Kidney epithelial cell (primary cell): ENCODE measurements at places on chromosomes 13 and 19.
A peak's percentile ranks its signal among the peaks of the same experiment; 100 is the strongest.

DNA sequence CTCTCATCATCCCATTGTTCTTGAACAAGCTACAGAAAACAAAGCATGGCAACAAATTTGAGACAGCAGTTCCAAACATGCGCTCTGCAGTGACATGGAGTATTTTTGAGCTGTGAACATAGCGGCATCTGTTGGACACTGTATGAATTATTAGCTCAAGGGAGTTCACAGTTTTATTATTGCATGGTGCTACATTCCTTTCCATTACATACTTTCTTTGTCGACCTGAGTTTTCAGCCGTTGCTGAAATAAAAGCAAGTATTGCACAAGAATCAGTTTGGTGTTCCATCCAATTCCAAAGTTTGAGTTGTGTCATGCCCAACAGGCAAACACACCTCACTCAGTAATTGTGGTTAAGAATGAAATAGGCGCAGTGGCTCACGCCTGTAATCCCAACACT is 30.1 kb upstream of the METTL21C start:
- no peak for DNase-seq

DNA sequence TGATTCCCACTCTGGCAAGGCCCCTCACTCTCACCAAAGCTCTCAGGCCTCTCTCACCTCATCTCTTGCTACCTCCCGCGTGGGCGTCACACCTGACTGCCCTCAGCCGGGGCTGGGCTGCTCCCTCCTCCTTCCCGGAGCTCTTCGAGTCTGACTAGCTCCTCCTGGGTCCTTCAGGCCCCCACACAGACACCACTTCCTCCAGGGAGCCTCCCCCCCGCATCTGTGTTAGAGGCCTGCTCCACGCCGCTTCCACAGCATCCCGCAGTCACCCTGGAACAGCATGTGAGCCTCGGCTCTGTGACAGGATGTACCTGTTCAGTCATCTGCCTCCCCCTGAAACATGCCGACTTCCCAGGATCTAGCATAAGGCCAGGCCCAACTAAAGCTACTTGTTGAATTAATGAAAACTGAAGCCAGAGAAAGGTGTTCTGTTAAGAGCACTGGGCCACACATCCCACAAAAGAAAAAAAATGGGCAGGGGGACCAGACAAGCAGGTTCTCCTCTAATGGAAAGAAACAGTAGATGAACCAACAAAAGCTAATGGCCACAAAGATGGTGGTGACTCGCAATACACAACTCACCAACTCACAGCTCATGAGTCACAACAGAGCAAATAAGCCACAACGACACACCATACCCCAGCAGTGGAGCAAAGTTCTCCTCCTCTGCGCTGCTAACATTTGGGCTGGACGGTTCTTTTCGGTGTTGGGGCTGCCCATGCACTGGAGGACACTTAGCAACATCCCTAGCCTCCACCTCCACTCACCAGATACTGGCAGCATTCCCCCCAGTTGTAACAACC is 3.0 kb downstream of the PPP6R1 start:
- no peak for DNase-seq

DNA sequence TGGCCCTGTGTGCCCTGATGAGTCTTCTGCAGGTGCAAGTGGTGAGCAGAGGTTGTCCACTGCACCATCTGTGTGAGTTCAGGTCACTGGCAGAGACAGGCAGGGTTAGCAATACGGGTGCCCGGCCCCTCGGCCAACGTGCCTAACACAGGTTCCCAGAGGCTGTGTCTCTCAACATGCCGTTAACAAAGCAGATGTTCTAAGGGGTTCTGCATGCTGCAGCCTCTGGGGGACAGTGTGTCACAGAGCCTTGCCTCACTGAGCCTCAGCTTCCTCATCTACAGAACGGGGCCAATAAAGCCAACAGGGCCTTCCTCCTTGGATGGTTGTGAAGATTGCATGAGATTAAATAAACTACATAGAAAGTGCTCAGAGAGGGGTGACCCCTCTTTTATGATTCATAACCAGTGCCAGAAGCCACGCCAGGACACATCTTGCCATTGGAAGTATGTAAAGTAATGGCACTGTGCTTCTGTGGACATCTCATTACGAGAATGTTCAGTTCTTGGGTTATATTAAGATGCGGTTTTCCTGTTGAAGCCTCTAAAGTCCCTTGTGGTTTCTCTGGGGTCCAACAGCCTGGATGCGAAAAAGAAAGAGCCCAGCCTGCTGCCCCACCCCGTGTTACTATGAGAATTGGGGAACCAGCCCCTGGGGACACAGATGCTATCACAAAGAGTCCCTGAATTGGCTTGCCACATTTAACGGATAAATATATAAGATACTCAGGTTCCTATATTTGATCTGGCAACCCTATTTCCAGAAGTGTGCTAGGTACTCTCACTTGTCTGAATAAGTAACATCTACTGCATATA is 11.2 kb upstream of the ARHGEF18 start:
- no peak for DNase-seq

GRCh38 chr13:21048901-21049698 is 12.3 kb downstream of the LATS2 start:
- DNase-seq = no peak

DNA sequence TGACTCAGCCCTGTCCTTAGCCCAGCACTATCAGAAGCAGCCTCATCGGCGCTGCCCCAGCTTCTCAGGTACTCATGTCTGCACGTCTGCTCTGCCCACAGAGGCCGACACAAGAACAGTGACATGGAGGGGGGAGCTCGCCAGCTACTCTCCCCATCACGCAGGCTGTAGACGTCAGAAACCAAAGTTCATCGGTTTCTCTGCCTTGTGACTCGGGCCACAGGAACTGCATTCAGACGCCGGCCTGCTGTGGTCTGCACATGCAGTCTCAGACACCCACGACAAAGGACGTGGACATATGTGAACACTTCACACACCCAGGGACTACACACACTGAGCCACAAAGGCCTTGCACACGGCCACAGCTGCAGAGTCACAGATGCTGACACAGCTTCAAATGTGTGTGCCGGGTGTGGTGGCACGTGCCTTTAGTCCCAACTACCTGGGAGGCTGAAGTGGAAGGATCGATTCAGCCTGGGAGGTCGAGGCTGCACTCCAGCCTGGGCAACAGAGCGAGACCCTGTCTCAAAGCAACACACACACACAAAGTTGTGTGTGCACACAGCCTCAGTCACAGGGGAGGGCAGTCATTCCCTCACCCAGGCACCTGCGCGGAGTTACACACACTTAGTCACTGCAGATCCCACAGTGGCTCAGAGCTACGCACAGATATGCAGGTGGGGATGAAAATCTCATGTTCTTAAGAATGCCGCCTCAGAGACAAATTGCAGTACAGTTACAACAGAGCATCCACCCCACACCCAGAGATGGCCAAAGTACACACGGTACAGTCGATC is 4.9 kb upstream of the ZFP36 start:
- DNase-seq = peak; percentile 81

DNA sequence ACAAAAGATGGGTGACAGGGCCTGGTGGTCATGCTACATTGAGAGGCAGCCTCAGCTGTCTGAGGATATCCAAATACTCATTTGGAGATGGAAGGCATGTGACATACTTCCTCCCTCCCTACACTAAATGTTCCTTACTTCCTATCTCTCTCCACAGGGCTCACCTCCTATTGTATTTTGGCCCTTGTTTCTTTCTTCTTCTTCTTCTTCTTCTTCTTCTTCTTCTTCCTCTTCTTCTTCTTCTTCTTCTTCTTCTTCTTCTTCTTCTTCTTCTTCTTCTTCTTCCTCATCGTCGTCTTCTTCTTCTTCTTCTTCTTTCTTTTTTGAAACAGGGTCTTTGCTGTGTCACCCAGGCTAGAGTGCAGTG is 71.8 kb upstream of the POMP start:
- DNase-seq = no peak

DNA sequence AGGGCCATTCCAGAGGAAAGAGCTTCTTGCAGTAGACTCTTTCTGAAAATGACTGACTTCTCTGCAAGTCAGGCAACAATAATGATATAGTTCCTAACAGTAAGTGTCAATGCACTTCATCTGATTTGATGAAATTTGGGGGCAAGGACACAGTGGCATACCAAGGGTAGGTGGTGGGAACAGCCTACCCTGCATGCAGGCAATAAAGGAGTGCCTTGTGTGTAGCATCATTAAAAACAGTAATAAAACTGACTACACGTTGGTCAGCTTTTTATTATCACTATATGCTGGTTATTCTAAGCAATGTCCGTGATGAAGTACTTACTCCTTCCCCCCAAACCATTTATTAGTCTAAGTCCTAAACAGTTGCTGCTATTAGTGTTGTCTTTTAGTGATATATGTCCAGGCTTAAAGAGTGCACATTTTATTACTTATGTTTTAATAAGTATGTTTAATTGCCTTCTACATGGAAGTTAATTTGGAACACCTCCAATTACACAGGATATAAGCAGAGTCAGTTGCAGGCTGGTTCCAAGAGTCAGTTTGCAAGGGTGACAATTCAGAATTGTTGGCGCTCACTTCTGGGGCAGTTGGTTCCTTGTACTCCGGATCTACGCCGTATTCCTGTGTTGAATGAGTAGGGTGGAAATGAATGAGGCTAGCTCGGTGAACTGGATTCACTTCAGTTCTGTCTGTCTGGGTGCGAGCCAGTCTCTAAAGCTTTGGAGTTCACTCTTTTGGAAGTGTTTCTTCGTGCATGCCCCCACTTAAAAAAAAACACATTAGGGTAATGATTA is 84.0 kb downstream of the RGCC start:
- DNase-seq = no peak

DNA sequence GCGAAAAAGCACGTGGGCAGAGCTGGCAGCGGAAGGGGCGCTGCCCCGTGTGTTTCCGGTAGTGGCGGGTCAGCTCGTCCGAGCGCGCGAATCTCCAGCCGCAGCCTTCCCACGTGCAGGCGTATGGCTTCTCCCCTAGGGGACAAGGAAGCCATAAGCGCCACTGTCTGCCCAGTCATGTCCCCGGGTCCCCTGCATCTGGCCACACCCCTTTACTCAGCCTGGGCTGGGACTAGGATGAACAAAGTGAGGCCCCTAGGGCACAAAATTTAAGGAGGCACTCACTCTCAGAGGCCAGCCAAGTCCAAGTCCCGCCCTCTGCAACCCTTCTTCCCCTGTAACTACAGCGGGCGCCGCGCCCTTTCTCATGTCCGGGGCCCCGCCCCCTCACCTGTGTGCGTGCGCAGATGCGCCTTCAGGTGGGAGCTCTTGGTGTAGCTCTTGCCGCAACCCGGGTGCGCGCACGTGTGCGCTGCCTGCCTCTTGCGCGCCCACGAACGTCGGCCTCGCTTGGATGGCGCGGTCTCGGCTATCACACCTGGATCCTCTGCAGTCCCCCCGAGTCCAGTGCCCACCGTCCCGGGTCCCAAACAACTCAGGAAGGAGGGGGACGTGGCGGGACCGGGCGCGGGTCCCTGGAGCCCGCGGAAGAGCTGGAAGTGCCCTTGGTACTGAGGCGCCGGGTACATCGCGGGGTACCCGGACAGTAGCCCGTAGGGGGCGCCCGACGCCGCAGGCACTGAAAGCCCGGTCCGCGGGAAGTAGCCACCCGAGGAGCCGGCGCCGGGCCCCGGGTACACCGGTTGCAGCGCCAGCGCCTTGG is 1.9 kb downstream of the KLF1 start:
- DNase-seq = no peak

- no peak for DNase-seq
These were observed 48.0 kb upstream of the ADGRE5 start for GRCh38 chr19:14333101-14333871.

GRCh38 chr19:33377586-33378475 is 4.3 kb downstream of the CEBPG start:
- no peak for DNase-seq

- no peak for DNase-seq
These were observed 295.0 kb downstream of the LMO7 start for GRCh38 chr13:75931116-75931515.

DNA sequence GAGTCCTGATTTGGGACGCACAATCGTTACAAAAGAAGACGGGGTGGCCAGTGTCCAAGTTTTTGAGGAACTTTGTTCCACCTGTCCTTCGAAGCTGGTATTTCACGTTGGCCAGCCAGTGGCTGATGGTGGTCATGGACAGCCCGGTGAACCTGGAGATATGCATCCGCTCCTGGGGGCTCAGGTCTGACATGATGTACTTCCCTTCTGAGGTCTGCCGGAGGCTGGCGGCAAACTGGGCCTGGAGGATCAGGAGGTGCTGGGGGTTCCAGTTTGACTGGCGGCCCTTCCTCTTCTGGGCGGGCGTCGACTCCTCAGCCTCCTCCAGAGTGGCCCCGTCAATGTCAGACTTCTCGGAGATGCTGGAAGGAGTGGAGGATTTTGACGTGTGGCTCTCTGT is 72.4 kb downstream of the TSHZ3 start:
- DNase-seq = no peak

- DNase-seq = no peak
These were observed 1.4 kb downstream of the ABCA7 start for GRCh38 chr19:1041272-1041834.

GRCh38 chr19:5108123-5108596 is 139.2 kb downstream of the KDM4B start:
- no peak for DNase-seq

DNA sequence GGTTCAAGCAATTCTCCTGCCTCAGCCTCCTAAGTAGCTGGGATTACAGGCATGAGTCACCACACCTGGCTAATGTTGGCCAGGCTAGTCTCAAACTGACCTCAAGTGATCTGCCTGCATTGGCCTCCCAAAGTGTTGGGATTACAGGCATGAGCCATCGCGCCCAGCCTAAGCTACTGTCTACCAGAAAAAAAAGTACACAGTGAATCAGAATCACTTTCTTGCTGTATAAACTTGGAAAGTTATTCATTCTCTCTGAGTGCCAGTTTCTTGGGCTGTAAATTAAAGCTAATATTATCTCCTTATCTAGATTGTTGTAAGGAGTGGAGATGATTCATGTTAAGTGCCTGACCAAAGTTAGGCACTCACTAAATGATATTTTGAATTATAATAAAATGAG is 242.8 kb downstream of the ENOX1 start:
- no peak for DNase-seq

DNA sequence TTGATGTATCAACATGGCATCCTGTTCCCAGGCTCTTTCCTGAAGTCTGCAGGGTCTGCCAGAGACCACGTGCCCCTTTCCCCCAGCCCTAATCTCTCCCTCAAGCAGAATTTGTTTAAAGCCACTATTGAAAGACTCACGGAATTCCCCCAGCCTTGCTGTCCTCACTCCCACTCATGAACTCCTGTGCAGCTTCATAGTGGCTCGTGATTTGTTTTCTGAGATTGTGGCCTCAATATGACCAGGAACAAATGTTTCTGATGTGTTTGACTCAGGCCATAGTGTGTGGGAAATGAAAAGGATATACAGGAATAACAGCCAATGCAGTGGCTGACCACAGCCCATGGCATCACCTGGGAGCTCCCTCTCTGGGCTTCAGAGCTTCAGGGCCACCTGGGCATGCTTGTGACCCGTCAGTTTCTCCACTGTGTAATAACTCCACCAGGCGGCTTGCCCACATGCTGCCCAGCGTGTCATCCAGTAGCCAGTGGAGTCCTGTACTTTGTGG is 8.1 kb upstream of the SERPINE3 start:
- no peak for DNase-seq

- no peak for DNase-seq
These were observed 454.8 kb downstream of the DACH1 start for GRCh38 chr13:71412231-71412630.

- DNase-seq = no peak
These were observed 7.0 kb downstream of the PPP5C start for GRCh38 chr19:46353730-46354528.

- DNase-seq = no peak
These were observed 640.9 kb upstream of the MIR17HG start for GRCh38 chr13:90706631-90707030.

- no peak for DNase-seq
These were observed 102.1 kb downstream of the VWA8 start for GRCh38 chr13:41858780-41859179.

GRCh38 chr19:3061182-3062161 is 823 bp downstream of the TLE5 start:
- no peak for DNase-seq
